ENCODE measurements at places on chromosomes 6 and 20.

GRCh38 chr20:60882836-60883235 lies 369.2 kb upstream of the CDH4 start:
- no peak for DNase-seq

DNA sequence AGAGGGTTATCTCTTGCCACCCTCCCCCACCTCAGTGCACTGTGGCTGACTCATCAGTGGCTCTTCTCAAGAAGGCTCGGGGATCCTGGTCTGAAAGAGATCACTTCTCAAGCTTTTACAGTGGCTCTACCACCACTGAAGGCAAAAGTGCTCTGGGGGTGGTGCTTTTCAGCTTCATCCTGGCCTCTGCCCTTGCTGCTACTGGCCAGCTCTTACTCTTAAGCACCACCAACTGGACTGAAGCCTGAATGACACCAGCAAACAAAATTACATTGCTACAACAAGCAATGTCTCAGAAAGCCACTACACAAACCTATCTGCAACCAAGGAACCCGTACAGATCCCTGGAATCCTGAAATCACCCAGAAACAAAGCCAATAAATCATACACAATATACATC lies 402.1 kb downstream of the EPHA7 start:
- no peak for DNase-seq

- DNase-seq: no peak
Observed at GRCh38 chr6:28107506-28107905, 16.9 kb upstream of the ZSCAN16 start.

- DNase-seq: no peak
Observed at GRCh38 chr6:17281100-17281496, at the start of gene RBM24. Gene RBM24, plus strand, starts transcription at chr6:17281361. Its CDS starts 221 bp downstream, at chr6:17281582.

GRCh38 chr20:61192337-61192950 lies 59.6 kb upstream of the CDH4 start:
- no peak for DNase-seq

- no peak for DNase-seq
Observed at GRCh38 chr6:18177286-18177965, 22.2 kb downstream of the KDM1B start.

- DNase-seq: no peak
Observed at GRCh38 chr6:139943391-139943790, 568.9 kb upstream of the CITED2 start.

DNA sequence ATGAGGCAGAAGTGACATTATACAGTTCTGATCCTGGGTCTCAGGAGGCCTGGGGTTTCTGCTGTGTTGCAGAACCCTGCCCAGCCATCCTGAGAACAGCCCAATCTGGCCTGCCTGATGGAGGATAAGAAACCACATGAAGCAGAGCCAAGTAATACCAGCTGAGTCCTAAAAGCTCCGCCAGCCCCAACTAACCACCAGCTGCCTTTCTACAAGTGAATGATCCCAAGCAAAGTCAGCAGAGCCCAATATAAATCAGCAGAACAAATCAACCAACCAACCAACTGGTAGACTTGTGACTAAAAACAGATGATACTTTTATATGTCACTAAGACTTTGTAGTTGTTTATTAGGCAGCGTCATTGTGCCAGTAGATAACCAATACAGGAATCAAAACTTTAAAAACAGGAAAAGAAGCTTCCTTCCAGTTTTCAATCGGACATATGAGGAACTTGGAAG lies 52.1 kb downstream of the SNX5 start:
- no peak for DNase-seq

- DNase-seq: no peak
Observed at GRCh38 chr20:36833275-36834020, 42.5 kb upstream of the TLDC2 start.

DNA sequence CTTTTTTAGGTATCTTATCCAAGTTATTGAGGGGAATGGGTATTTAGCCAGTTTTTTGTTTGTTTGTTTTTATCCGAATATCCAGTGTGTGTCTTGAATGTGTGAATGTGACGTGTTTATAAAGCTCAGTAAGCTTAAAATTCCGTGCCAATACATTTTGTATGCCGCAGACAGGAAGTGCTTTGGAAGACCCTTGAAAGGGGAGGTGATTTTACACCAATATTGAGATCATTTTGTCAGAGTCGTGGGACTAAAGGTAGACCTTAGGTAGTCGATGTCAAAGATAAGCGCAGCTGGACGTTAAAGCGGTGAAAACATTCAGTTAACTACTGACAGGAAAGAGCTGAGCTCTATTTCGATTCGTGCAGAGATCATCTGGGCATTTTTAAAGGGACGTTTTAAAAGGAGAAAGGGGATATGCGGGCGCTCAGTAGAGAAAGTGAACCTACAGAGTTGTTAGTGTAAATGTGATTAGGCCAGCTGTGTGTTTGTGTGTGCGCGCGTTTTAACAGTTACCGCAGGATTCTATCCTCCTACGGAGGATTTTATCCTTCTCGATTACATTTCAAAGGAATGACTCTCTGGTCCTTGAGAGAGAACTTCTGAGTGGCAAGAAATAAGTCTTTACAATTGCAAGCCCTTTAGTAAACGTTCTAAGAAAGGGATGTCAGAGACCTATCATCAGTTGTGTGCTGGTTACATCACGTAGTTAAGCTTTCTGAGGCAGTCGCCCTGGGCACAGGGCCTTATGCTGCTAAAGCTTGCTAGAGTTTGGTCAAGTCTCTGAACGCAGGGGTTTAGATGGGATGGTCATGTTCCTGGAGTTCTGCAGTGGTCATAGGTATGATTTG lies 625 bp upstream of the ECHDC1 start:
- no peak for DNase-seq

DNA sequence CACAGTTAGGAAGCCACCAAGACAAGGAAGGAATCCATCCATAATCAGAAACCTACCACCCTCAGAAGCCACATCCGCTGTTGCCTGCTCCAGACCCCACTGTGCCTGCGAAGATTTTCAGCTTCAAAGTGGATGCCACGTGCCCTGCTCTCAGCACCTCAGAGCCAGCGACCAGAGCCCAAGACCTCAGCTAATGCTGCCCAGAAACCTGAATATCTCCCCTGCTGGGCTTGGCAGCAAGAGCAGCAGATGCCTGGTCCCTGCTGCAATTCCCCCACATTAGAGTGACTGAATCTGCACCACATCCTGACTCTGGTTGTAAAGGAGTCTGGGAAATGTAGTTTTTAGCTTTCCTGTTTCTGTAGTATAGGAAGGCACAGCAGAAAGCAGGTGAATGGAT lies 10.7 kb upstream of the ULBP3 start:
- no peak for DNase-seq

- no peak for DNase-seq
Observed at GRCh38 chr20:41408156-41408794, 41.7 kb upstream of the EMILIN3 start.

DNA sequence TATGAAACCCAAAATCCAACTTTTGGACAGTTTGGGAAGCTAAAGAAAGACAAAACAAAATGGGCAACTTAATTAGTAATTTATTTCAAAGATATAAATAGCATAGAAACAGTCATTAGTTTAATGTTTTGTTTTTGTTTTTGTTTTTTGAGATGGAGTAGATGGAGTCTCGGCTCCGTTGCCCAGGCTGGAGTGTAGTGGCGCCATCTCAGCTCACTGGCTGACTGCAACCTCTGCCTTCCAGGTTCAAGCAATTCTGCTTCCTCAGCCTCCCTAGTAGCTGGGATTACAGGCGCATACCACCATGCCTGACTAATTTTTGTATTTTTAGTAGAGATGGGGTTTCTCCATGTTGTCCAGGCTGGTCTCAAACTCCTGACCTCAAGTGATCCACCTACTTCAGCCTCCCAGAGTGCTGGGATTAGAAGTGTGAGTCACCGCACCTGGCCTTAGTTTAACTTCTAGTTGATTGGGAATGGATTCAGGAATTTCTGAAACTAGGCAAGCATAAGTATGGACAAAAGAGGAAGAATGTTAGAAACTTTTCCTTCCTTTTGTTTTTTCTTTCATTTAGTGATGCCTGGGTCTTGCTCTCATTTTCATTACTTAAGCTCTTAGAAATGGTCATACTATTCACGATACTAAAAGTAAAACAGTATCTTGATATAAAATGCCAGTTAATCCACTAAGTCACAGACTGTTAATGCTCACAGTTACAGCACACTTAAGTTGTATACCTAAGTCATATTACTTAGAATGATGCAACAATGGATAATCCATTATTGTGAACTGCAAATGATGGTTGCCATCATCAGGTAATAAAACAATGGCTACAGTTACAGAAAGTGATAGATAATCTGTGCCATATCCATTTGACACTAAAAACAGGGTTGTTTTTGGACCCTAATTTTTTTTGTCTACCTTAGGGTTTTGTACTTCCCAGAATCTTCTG lies 8.2 kb downstream of the SENP6 start:
- no peak for DNase-seq
